Activated naive CD4-positive, alpha-beta T cell treated with anti-CD3 and anti-CD28 coated beads, Interleukin-2, amount 10 ng/mL, durations not matched to agents 7 days and 5 days (primary cell): ENCODE measurements at places on chromosomes 2 and 18.
A peak's percentile ranks its signal among the peaks of the same experiment; 100 is the strongest.

GRCh38 chr2:181140414-181140813 lies 160.0 kb downstream of the UBE2E3 start:
- DNase-seq = peak; percentile 25

DNA sequence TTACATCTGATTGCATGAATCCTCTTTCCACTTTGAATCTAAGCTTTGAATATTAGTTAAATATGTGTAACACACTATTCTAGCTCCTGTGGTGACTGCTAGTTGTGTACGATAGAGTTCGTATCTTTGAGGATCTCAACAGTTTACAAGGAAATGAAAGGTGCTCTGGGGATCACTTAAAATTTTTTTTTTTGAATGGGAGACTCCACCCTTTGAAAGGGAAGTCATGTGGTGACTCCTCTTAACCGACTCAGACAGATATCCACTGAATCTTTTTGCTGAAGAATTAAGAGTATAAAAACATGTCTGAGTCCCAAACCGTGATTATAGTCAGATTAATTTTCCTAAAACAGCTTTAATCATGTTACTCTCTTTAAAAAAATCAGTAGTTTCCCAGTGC lies 4.0 kb downstream of the CLIP4 start:
- no peak for DNase-seq

DNA sequence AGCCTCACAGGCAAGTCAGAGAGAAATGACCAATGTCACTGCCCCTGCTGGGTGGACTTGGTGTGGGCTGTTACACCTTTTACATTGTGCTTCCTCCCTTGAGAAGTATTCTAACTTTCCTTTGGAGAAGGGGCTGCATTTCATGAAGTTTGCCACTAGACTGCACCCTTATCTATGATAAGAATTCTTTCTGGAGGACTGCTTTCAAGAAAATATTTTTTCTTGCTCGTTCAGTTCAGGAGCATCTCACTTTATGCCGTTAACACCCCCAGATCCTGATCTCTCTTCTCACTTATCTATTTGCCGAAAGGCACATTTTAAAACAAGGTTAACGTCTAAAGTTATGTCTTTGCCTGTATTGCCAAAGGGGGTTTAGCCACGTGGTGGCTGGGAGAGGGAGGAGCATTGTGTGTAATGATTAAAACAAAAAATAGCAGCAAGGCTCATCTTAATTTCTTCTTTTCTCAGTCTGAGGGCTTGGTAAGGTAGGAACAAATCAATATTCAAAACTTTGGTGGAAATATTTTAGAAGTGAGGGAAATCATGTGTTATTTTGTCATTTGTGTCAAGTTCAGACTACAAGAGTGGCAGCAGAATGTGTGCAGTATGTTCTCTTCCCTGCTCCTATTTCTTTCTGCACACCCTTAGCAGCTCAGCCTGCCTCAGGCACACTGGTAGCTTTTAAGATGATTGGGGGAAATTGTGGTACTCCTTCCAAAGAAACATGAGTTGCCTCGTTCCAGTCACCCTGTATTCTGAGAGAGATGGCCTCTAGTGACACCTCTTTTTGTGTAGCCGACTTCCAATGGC lies 1.6 kb upstream of the IGFBP5 start:
- no peak for DNase-seq

- no peak for DNase-seq
These were observed 114.8 kb downstream of the GAREM1 start for GRCh38 chr18:32355896-32356295.

DNA sequence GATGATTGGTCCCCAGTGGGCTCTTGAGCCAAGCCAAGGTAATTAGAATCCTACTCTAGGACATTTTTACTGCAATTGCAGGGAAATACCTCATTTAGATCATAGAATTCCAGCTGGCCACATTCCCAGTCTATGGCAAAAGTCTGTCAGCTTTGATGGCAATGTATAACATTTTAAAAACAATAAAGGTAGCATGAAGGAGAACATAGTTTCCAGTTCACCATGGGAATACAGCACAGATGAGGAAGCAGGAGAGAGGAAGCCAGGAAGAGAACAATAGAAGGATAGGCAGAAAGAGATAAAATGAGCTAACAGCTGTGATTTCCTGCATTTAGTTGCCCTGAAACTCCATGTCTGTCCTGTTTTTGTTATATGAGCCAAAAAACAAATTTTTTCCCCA lies 897.3 kb upstream of the DDX18 start:
- DNase-seq = no peak

DNA sequence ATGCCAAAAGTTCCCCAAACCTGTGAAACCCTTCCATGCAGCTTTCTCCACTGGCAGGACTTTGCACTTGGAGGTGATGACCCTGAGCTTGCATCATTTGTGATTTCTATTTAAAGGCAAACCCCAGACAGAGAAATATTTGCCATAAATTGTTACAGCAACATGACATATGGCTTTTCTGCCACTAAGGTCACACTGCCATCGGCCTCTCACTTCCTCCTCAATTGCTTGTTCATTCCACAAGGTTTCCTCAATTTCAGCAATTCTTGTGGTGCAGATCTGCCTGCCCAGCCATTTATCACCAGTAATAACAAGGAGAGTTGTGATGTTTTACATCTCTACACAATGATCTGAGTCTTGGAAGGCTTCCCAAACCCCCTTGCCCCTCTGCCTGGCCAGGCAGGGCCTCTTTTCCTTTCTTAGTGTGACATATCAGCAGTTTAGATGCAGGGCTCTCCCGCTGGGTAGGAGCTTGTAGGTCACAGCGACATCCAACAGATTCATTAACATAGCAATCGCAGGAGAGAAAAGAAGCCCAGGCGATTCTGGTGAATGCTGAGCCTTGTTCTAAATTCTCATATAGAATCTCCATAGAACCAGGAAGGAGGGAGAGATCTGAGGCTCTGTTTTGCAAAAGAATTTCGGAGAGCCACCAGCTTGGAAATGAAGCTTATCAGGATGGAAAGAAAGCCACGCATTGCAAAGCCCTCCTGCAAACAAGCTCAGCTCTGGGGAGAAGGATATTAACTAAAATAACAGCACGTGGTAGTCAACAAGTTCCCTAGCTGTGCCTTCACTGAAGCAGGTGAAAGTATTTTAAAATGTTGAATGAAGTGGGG lies 46.7 kb upstream of the ITGA6 start:
- DNase-seq = no peak

GRCh38 chr18:37471637-37472036 lies 94.0 kb downstream of the CELF4 start:
- DNase-seq = no peak

DNA sequence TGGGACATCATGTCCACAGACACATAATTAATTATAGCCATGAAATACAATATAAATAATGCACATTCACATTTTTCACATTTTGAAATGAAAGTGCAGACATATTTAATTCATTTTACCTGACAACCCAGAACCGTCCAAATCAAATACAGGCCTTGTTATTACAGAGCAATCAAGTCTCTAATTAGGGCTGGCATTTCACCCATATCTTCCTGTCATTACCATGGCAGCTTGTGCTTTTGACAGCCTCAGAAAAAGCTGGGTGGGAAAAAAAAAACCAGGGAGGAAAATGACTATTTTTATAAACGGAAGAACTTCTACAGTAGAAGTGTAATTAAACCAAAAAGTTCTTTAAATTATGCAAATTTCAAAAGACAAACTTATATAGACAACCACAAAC lies 436.4 kb downstream of the FBXO15 start:
- DNase-seq = no peak

DNA sequence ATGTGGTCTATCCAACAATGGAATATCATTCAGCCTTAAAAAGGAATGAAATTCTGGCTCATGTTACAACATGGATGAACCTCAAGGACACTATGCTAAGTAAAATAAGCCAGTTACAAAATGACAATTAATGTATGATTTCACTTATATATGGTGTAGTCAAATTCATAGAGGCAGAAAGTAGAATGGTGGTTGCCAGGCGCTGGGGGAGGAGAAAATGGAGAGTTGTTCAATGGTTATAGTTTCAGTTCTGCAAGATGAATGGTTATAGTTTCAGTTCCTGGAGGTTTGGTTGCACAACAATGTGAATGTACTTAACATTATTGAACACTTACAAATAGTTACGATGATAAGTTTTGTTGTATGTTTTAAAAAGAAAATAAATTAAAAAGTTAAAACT lies 79.2 kb upstream of the IL1R2 start:
- no peak for DNase-seq

DNA sequence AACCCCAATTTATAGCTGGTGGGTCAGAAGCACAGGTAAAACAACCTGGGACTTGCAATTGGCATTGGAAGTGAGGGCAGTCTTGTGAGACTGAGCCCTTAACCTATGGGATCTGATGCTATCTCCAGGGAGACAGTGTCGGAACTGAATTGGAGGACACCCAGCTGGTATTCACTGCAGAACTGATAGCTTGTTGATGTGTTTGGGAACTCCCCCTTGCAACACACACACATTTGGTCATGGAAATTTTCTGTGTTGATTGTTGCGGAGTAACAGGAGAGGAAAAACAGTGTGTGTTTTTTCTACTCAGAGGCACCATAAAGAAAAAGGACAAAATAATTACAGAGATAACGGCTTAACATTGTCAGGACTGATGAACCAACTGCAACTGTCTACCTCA lies 16.1 kb downstream of the TPGS2 start:
- DNase-seq = no peak

GRCh38 chr2:6301426-6301825 lies 564.3 kb downstream of the CMPK2 start:
- no peak for DNase-seq

GRCh38 chr2:227180770-227181169 lies 16.3 kb downstream of the COL4A3 start:
- no peak for DNase-seq

DNA sequence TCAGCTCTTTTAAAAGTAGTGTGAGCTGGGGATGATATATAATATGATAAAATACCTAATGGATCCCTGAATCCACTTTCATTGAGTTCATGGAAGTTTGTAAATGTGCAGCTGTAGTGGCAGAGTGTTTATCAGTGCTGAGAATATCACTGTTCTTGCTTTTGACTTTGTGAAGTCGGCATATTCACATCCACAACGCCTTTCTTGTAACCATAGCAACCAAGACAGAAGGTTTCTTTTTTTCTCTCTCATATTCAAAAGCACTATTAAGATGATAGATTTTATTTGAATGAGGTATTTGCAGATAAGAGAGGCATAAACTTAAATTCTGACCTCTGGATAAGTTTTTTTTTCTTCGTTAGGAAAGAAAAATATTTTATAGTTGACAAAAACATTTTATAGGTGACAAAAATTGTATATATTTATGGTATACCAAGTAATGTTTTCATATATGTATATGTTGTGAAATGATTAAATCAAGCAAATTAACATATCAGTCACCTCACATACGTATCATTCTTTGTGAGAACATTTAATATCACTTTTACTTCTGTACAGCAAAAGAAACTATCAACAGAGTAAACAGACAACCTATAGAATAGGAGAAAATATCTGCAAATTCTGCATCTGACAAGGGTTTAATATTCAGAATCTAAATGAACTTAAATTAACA lies 130.0 kb downstream of the PLCL1 start:
- no peak for DNase-seq

- DNase-seq = peak; percentile 44
These were observed 38.7 kb downstream of the INPP4A start for GRCh38 chr2:98483257-98483861.

DNA sequence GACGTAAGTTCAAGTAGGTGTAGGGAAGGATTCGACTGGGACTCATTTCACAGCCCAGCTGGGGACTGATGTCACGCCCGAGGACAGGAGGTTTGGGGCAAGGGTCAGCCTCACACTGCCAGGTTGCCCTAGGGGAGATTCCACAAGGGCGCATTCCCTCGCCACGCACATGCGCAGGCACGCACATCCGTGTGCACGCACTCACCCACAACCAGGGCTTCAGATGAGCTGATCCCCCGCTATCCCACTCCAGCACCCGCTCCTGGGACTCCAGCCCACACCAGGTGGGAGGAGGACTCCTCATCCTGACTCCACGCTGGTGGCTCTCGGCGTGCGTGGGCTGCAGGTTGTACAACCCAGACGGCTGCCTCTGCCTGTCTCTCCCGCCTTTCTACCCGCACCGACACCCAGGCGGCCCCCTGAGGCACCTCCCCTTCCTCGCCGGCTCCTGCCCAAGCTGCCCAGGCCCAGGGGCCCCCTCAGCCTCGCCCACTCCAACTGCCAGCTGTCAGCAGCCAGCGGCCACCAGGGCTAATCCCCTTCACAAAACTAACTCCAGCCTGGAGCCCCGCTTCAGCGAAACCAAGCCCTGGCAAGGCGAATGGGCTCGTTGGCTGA lies 47.8 kb upstream of the FOSL2 start:
- DNase-seq = no peak

GRCh38 chr2:173101687-173102086 lies 26.0 kb downstream of the MAP3K20 start:
- no peak for DNase-seq

DNA sequence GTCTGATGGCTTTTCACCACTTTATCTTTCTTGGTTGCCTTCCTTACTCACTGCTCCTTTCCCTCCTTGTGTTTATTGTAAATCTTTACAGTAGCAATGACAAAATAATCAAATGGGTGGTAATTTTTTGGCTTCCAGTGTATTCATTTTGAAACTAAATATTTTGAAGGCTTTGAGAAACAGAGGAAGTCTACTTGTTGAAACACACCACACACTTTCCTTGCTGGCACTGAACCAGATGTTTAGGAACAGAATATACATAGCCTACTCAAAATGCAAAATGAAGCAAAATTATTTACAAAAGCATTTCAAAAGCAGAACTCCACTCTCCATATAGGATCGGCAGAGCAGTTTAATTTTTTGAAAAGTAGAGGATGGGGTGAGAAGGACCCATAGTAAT lies 189.8 kb downstream of the LTBP1 start:
- DNase-seq = no peak

GRCh38 chr18:28831908-28832307 lies 655.0 kb upstream of the CDH2 start:
- DNase-seq = no peak

- no peak for DNase-seq
These were observed 128.6 kb upstream of the EPC2 start for GRCh38 chr2:148515976-148516375.

DNA sequence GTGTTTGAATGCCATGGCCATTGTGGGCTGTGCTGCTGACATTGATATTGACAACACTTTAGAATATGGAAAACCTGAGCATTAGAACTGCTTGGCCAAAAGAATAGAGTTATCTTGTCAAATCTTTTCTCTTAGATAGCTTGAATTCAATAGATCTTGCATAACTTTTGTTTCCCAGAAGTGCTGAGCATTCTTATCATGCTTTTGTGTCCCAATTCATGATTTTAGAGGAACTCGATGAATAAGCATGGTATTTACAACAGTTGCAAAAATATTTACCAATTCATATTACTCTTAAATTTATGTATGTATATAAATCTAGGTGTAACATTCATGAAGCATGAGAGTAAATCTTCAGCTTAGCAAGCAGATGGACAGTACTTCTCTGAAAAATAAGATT lies 508.0 kb downstream of the BCL11A start:
- no peak for DNase-seq
